ENCODE measurements at places on chromosomes 6 and 20.
A peak's percentile ranks its signal among the peaks of the same experiment; 100 is the strongest.

DNA sequence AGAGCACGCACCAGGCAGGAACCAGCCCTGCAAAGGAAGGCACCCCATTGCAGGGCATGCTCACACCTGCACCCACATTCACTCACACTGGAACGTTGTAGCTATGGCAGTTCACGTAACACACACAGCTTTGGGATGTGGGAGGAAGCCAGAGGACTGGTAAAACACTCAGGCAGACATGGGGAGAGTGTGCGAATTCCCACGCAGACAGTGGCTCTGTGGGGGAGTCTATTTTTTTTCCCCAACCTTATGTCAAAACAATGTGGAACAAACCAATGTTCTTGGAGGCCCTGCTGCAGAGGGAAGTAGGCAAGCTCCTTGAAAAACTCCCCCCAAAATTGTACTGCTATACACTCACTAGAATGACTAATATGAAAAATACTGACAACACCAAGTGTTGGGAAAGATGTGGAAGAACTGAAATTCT is 91.0 kb downstream of the PPP1R14C start:
- no peak for DNase-seq

DNA sequence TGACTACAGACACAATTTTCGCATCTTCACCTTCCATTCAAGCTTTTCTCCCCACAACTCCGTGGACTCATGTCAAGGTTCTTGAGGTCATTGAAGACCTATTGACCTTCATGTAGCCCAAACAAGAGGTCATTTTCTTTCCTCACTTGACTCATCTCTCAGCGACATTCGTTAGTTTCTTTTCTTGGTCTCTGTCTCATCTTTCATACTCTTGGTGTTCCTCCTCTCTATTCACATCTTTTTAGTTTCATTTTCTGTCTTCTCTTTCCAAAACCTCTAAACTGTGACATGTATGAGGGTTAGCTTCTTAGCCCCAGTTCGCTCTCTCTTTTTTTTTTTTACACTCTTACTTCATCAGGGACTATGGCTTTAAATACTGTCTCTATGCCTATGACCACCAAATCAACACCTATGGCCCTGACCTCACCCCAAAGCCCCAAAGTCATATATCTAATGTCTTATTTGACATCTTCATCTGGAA is 128.6 kb upstream of the BACH2 start:
- no peak for DNase-seq

DNA sequence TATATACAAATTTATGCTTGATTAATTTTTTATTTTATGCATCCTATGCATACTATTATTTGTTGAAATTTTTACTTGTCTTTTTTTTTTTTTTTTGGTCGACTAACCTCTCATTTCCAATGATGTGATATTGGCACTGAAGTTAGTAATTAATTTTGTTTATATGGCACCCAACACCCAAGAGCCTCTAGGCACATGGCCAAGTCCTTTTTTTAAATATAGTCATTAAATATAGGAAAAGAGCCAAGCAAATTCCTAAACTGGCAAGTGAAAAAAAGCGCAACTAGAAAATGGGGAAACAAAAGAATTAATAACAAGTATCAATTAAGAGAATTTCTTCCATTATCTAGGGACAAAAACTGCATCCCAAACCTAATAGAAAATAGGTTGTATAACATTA is 85.5 kb upstream of the HS3ST5 start:
- DNase-seq: no peak

GRCh38 chr6:138465007-138465645 is 34.2 kb downstream of the NHSL1 start:
- peak; percentile 70 for DNase-seq

GRCh38 chr20:62177307-62177706 is 5.5 kb upstream of the MTG2 start:
- DNase-seq: no peak

DNA sequence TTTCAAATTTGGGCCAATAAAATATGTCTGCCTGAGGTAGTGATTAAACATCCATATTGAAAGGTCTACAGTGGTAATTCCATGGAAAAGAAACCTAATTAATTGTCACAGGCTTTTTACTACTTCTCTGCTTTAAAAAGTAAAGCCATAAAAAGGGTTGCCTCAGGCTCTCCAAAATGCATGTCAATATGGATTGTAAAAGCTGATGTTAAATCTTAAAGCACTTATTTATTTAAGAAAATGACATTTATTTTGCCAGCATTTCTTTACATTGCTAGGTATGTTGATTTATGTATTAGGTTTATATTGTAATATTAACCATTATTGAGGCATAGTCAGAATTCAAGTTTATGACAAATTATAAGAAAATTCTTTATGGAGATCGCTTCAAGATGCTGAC is 133.2 kb downstream of the OPN5 start:
- DNase-seq: no peak

DNA sequence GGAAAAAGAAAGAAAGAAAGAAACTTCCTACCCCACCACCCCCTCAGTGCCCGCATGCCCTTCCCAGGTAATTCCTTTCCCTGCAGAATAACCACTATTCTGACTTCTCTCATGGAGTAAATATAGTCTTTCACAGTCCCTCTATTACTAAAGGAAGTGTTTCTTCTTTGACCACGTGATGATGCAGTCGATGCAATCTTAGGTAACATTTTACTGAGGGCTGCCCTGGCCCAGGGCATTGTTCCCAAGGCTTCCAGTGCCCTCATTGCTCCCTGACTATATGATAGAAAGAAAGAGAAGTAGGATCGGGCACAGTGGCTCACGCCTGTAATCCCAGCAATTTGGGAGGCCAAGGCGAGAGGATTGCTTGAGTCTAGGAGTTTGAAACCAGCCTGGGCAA is 29.1 kb downstream of the ARHGAP40 start:
- DNase-seq: peak; percentile 10

DNA sequence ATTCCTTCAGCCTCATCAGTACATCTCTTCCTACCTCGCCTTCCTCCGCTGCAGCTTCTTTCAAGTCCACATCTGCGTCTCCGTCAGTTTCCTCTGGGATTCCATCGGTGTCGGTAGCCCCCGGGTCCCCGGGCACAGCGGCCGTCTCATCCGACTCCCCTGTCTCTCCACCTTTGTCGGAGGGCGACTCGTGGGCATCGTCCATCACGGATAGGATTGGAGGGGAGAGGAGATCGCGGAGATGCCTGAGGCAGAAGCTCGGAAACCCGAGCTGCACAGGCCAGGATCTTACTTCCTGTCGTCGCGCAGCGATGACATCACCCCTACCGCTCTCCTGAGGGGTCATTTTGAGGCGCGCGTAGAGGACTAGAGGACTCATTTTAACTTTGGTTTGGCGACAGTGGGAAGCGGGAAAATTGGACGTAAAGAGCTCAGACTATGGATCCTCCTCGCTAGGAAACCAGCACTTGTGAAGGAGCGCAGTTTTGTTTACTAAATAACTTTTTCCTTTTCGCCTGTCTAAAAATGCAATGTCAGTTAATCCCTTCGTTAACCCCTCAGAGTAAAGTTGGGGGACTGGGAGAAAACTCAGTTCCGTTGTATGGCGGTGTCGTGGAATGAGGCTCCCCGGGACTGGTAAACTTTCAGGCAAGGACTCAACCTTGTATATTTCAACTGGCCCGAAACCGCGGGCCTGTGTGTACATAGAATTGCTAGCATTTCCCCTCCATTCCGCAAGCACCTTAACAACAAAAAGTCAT is at the start of gene TAF11:
Gene TAF11 (minus strand): TSS at position 290 of the 761 bp plus-strand sequence. CDS start 85 bp downstream, at position 205.
- DNase-seq: peak; percentile 92

DNA sequence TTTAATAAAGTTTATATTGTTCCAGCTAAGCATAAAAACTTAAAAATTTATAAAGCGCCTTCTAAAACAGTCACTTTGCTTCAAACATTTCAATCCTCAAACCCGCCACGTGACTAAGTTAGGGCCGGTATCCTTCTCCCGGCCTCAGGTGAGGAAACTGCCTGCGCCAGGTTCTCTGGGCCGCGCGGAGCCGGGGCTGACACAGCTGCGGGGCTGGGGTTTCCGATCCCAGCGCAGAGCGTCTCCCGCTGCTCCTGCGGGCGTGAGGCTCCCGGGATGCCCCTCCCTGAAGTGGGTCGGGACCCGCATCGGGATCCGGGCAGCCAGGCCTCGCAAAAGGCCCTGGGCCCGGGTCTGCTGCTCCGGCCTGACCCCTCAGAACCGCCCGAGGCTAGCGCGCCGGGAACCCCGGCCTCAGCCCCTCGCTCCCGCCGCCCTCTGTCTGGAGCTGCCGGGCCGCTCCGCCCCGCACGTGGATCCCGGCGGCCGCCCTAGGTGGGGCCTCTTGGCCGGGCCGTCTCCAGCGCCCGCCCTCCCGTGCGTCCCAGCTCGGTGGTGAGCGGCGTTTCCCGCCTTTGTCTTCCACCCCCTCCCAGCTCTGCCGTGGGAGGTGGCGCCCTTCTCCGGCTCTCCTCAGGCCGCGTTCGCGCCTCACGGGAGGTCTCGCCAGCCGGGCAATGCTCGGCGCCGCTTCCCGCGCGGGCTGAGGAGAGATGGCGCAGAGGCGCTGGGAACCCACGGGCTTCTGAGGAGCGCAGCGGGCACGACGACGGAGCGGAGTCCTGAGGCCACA is 267.9 kb downstream of the DLL1 start:
- no peak for DNase-seq

DNA sequence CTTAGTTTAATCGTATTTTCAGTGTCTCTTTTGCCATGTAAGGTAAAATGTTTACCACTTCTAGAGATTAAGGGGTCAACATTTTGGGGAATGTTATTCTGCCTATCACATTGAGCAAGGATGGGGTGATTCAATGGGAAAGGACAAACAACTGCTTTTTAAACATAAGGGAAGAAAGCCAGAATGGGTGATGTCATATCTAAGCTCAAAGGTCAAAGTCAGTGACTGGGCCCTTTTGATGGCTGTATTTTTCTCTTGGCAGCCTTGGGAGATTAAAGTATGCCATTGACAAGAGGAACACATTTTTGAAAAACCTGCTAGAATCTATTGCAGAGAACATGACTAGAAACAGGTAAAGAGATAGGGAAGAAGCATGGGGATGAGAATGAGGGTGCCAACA is 477.3 kb upstream of the IRAK1BP1 start:
- no peak for DNase-seq

DNA sequence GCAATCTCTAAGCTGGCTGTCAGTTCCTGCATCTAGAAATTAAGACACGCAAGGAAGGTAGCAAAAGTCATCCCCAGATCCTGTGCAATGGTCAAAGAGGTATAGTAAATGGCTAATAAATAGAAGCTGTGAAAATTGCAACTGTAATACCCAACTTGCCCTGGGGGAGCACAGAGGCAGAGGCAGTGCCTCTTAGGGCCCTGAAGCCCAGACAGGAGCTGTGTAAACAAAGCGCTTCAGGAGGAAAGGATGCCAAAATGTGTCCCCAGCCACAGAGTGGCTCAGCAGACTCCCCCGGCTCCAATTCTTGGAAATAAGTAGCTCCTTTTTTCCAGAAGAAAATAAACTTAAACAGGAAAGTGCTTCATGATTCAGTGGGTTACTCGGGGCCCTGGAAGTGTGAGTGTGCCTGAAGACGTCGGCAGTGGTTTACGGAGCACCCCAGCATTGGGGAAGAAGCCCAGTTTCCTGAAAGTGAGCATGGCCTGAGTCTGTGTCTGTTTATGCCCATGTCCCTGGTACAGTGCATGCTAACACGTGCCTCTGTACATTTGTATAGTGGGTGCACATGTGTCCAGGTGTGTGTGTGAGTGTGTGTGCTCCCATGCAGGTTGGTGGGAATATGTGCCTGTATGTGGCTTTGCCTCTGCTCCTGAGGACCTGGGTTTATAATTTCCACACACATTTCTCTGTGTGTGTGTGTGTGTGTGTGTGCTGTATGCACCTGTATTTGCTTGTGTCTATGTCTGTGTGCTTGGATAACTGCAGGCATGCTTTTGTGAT is 246.7 kb downstream of the MAFB start:
- DNase-seq: no peak

DNA sequence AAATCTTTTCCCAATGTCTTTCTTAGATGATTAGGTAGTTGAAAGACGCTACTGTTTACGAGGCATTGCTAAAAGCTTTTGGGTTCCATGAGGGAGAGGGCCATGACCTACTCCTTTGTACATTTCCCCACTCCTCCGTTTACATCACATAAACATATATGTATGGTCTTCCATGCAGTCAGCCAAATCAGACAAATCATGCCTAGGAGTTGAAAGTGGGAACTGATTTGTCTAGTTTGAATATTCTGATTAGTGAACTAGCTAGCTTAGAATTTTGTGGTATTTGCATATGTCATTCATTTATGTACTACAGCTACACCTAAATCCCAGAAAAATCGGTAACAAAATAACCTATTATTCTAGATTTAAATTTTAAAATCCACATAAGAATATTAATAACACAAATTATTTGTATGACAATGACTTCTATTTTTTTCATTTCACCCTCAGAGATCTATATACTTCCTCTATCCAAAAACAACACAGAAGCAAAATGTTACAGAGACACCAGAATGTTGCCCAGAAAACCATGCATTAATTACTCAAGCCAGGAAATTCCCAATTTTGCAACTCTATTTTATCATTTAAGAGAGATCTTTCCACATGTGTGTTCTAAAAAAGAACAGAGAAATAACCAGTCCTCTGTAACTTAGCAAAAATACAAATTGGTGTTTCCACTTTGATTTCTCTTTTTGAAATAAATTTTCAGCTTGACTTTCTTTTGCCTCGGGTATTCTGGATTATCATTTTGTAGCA is 231.9 kb downstream of the LAMA2 start:
- no peak for DNase-seq

DNA sequence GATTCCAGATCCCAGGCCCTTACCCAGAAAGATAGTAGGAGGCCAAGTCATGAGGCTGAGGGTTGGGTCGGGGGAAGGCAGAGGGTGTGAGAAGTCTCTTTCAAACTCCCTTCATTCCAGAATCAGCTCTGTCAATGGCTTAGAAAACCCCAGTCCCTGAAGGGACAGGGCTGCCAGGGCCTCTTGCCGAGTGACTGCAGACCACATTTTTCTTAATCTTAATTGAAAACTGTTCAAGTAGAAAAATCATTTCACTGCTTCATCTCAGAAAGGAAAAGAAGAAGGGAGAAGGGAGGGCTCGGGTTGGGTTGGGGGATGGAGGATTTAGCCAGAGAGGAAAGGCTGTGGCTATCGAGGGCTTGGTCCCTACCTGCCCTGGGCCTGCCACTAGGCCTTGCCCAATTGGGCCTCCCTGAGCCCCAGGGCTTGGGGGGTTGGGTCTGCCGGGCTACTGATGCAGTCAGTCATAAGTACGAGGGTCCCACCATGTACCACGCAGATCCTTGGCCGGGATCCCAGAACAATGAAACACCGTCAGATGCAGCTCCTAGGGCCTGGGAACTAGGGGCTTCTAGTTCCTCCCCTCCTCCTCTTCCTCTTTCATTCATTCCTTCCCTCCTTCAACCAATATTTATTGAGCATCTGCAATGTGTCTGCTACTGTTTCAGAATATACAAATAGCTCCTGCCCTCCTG is 44.0 kb upstream of the CTNNBL1 start:
- no peak for DNase-seq

- DNase-seq: no peak
These were observed 193.4 kb downstream of the BACH2 start for GRCh38 chr6:90103056-90103800.

GRCh38 chr6:51432481-51432880 is 613.8 kb downstream of the TFAP2B start:
- DNase-seq: no peak

GRCh38 chr20:32906200-32906599 is 47.5 kb downstream of the EFCAB8 start:
- DNase-seq: no peak
